Muscle of leg (tissue), 16 donors: ENCODE measurements at places on chromosomes 16 and 17.

DNA sequence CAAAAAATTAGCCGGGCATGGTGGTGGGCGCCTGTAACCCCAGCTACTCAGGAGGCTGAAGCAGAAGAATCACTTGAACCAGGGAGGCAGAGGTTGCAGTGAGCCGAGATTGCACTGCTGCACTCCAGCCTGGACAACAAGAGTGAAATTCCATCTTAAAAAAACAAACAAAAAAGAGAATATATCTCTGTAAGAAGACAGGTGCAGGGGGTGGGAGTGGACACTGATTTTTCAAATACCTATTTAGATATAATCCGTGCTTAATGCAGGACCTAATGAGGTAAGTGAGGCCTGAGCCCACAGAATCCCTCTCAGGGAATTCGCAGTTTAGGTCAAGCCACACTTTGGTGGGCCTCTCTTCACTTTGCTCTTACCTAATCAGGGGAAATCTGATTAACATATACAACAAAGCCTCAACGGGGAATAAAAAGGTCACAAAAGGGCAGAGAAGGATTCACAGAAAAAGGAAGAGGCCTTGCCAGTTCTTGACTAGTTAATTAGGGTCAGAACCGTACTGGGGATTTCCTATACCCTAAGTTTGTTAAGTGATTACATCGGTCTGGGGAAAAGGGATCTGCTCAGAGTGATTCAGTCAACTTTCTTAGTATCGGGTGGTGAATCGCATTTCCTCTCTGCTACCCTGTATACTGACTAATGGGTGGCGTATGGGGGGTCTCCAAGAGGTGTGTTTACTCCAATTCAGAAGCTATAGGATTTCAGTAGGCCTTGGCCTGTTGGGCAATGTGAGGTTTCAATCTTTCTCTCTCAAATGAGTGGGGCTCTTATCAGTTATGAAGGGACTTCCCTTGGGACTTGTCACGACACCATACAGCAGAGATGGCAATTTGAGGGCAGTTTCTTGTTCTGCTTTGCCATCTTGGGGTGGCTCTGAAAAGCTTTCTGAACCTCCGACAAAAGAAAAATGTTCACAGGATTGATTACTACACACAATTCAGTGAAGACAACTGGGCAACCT lies 1.9 kb upstream of the NFAT5 start:
- peak; percentile 18 for DNase-seq

DNA sequence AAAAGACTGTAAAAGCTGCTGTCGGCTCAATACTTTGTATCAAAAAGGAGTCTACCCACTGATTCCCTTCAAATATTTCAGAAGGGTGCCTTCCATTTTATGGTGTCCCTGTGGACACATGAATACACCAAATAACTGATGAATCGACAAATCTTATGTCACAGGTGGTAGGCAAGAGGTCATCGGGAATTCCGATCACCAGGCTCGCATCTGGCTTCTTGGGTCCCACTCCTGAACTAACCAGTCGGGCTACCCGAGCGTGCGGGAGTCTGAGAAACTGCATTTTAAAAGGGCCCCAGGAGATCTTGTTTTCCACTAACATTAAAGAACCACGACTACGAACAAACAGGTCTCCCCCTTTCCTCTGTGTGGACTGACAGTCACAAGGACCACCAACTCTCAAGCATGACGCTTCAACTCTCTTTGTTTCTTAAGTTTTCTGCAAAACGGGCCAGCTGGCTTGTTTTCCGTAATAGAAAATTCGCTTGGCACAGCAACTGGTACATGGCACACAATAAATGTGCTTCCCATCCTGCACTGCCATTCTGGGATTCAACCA lies 873 bp downstream of the PSME3IP1 start:
- DNase-seq = no peak

DNA sequence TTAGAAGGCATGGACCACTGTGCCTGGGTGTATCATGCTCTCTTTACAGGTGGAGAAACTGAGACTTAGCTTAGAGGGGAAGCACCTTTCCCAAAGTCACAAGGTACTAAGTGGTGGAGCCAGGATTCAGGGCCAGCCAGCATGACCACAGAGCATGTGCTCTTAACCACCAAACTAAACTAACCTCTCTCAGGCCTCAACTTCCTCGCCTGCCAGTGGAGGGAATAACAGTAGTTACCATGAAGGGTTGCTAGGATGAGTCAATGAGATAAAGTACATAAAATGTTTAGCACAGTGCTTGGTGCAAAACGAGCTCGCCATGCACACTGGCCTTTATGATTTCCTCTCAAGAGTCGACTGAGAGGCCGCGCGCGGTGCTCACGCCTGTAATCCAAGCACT lies 6.4 kb upstream of the MYO1C start:
- DNase-seq = no peak

DNA sequence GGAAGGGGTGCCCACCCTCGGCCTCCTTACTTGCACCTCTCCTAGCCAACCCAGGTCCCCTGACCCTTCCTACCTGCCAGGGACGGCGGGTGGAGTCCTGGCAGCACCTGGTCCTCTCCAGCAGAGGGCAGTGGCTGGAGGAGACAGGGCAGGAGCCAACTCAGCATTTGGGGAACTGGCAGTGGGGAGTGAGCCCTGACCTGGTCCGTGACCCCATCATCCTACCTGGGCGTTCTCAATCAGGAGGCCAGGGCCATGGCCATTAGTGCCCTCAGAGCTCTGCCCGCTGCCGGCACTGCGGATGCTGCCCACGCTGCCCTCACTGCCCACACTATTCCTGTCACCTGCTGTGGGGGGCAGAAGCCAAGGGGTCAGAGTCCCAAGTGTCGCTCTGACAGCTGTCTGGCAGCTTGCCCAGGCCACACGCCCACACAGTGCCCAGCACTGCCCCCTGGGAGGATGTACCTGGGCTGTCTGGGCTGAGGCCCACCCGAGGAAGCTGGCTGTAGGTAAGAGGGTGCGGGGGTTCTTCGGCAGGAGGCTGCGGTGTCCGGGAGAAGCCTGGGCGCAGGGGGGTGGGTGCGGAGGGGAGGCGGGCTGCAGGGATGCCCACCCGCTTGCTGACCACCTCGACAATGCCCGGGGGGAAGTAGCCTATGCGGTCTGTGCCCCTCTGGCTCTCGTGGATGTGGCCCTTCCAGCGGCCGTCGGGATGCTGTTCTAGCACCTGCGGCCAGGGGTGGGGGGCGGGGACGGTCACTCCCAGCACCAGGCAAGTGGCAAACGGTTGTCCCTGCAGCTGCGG lies 10.8 kb downstream of the CASKIN2 start:
- no peak for DNase-seq

- DNase-seq = peak; percentile 62
Observed at GRCh38 chr17:44350733-44351226, 5.7 kb downstream of the GRN start.

- peak; percentile 81 for DNase-seq
Observed at GRCh38 chr17:78237401-78238012, 6.1 kb downstream of the TMEM235 start.

GRCh38 chr16:81485824-81486539 lies 41.4 kb downstream of the CMIP start:
- DNase-seq = no peak

GRCh38 chr16:79370736-79371135 lies 229.8 kb downstream of the MAF start:
- no peak for DNase-seq

DNA sequence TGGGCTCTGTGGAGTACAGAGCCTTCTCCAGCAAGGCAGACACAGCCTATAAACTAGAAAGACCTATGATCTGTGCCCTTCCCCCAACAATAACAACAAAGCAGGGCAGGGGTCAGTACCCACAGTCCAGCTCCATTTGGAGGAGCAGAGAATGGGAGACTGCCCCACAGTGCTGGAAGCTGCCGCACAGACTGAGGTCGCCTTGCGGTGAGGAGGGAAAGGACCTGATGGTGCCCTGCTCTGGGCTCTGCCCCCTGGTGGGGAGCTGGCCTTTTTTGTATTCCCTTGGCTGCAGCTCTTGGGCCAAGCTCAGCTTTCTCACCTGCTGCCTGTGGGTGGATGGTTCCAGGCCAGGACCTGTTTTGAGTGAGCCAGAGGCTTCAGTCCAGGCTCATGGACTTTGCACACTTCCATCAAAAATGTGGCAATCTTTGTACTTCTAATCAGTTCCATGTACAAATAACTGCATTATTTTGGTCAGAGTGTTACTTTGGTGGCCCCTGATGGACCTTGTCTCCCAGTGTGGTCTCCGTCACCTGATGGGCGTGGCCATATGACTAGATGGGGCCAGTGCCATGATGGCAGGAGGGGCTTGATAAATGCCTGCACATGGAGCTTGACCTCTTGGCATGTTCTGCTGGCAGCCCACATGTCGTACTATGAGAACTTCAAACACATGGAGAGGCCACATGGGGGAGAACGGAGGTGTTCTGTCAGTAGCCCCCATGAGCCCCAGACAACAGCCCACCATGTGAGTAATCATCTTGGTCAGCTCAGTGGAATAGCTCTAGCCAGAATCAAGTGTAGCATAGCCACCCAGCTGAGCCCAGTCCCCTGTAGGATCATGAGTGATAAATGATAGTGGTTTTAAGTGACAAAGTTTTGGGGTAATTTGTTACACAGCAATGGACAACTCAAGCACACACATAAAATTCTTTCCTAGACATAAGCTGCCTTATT lies 24.2 kb downstream of the B9D1 start:
- DNase-seq = no peak

DNA sequence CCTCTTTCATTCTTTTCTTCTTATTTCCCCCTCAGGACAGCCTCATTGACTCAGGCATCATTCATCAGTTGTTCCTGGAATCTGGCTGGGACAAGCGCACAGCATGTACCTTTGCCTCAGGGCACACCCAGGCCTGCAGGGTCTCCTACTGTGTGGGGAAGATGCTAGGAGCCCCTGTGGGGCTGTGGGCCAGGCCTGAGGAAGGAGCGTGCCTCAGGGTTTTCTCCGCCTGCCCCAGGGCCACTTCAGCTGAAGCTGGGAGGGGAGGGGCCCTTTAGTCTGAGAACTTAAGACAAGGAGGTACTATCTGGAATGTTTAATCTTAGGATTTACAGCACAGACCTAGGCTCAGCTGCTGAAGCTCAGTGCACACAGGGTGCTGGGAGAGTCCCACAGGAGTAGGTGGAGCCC lies 7.9 kb downstream of the ELMO3 start:
- no peak for DNase-seq

- DNase-seq = no peak
Observed at GRCh38 chr16:75701361-75701760, at the start of gene DUXB. Gene DUXB, minus strand, starts transcription at chr16:75701461. Its CDS starts 43 bp downstream, at chr16:75701418.

DNA sequence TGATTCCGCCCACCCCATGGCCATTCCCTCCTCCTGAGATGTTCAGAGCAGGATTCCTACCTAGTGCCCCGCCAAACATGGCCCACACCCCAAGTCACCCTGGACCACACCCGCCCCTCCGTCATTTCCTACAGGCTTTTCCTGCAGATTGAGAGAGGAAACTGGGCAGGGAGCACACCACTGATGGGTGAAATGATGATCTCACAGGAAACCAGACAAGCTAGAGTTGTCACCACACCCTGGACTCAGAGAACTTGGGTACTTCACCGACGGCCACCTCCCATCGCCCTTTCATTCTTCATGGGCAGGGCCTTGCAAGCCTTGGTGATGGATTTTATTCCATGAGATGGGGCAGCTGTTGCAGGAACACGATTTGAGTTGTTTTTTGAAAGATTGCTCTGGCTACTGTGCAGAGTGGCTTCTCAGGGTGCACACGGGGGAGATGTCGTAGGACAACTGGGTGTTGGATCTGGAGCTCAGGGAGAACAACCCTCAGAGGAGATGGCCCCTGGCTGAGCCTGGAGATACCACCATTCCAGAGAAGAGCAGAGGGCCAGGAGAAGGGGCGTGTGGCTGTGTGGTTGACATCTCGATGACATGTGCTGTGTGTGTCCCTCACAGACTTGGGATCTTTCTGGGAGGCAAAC lies 7.4 kb upstream of the B9D1 start:
- no peak for DNase-seq

DNA sequence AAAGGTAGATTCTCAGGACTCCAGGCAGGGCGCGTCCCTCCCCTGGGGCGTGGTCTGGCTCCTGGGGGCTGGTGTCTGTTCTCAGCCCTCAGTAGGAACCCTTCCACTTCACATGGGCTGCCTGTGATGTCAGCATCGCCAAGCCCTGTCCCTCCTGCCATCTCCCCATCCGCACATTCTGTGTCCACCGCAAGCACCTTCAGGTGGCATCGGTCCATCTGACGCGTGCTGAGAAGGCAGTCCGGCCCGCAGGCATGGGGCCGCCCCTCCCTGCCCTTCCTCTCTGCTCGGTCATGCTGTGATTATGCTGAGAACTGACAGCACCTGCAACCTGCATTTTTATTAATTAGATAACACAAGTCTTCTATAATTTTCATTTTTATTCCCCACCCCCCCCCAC lies 12.7 kb upstream of the DNAH17 start:
- no peak for DNase-seq

GRCh38 chr17:78624324-78625151 lies 47.3 kb upstream of the DNAH17 start:
- DNase-seq = no peak

DNA sequence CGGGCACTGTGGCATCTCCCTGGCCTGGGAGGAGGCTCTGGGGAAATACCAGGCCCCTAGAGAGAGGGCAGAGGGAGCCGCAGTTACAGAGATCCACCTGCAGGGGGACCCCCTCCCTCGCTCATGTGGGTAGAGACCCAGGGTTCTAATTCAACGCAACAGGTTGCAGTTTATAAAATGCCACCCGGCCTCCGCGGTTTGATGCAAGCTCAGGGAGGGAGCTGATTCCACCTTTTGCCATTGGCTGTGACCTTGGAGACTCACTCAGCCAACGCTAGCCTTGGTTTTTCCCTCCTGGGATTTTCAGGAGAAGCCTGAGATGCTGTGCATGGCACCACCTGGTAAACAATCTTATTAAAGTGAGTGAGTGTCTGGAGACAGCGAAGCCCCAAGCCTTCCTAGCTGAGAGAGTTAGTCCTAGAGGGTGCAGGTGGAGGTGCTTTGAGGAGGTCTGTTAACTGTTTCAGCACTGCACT lies 12.1 kb downstream of the TTLL6 start:
- no peak for DNase-seq

DNA sequence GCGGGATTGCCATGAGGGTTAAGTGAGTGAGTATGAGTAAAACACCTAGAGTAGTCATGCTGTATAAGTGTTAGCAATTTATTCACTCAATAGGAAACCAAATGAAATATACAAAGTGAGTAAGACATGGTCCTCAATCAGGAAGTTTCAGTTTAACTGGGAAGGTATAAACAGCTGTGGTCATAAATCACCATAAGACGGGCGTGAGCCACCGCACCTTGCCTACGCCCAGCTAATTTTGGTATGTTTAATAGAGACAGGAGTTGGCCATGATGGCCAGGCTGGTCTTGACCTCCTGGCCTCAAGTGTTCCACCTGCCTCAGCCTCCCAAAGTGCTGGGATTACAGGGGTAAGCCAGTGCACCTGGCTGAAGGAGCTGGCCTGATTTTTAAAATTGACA lies 27.0 kb downstream of the RNF135 start:
- DNase-seq = no peak

DNA sequence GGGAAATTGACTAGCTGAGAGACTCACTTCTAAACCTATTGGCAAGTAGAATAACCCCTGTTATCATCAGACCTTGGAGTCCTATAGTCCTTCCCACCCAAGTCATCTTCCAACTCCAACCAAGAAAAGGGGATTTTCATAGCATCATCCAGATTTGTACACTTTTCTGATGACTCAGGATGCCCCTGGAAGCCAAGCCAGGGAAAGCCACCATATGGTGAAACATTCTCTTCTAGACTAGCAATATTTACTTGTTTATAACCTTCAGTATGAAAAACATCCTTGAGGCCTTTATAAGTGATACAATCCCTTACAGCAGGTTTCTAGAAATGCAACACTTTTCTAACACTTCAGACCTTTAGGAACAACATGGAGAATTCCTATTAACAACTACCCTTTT lies 618.8 kb upstream of the CDH11 start:
- DNase-seq = no peak
